ENCODE measurements at places on chromosomes 5 and 9. TPM values are rescaled to one million over a fixed set of nuclear protein-coding genes. Genes with fewer than 3 reads are reported as not detected.

DNAJC21 gene
- total RNA-seq = 48.3 TPM

SEMA6A gene
- 35.4 TPM for total RNA-seq

SPOCK1 gene
- 52.4 TPM for total RNA-seq

GPR151 gene
- not detected for total RNA-seq

PRR7 gene
- total RNA-seq = 8.2 TPM

HOMER1 gene
- total RNA-seq = 8.7 TPM

SLC4A9 gene
- 0.18 TPM for total RNA-seq

PPP2R2B gene
- total RNA-seq = 54.1 TPM

APBA1 gene
- 11.1 TPM for total RNA-seq

CDX1 gene
- not detected for total RNA-seq

TMEM171 gene
- total RNA-seq = 1.0 TPM

SV2C gene
- 4.9 TPM for total RNA-seq

STKLD1 gene
- 2.6 TPM for total RNA-seq

SPACA9 gene
- 9.3 TPM for total RNA-seq

KCNV2 gene
- not detected for total RNA-seq

ZNF782 gene
- 10.5 TPM for total RNA-seq
